ENCODE measurements at places on chromosomes 5 and 9.

DNA sequence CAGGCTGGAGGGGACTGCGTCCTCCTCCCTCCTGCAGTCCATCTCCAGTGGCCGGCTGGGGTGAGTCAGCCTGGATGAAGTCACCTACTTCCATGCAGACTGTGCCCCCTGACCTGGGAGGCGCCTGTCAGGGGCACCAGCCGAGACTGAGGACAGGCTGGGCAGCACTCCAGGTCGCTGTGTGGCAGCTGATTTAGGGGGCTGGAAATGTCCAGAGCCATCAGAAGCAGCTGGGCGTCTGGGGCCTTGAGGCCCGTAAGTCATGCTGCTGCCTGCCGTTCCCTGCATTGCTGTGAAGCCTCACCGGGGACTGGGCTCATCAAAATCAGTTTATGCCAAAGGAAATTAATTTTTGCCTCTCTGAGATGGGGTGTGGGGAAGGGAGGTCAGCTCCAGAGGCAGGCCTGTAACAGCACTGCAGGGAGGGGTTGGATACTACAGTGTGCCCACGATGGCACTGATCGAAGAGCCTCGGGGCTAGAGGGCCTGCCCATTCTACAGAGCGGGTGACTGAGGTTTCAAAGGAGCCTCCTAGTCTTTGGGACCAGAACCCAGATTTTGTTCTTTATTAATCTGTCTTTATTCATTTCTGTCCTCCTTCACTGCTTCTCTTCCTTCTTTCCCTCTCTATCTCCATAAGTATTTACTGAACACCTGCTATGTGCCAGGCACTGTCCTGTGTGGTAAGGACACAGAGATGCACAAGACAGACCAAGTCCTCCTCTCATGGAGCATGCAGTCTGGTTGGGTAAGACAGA, 70.4 kb upstream of the PSD2 start:
- no peak for DNase-seq

GRCh38 chr5:7857926-7858632, 7.1 kb upstream of the CFAP90 start:
- DNase-seq: no peak

GRCh38 chr9:76203373-76203772, 190.9 kb downstream of the RFK start:
- DNase-seq: peak; percentile 5

- DNase-seq: peak; percentile 77
These were observed 536 bp downstream of the PCDHAC1 start for GRCh38 chr5:140926443-140927227.

- no peak for DNase-seq
These were observed 18.6 kb downstream of the TMEM252 start for GRCh38 chr9:68522131-68522530.

DNA sequence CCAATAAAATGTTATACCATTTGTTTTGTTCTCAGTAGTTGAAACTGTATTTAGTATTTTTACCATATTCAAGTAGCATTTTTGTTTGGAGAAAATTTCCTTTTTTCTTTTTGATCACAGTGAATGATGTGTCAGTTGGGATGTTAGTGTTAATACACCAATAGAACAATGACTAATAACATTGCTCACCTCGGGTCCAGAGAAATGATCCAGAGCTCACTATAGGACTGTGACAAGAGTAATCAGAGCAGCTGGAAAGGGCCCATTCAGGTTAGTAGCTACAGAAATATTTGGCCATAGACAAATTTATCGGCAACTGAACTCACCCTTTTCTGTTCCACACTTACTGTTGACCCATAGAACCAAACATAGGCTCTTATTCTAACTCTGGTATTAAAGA, 989.2 kb downstream of the TLE4 start:
- no peak for DNase-seq

All from hippocampal formation (tissue), 2 donors.